ENCODE measurements at places on chromosomes 11 and 22.

DNA sequence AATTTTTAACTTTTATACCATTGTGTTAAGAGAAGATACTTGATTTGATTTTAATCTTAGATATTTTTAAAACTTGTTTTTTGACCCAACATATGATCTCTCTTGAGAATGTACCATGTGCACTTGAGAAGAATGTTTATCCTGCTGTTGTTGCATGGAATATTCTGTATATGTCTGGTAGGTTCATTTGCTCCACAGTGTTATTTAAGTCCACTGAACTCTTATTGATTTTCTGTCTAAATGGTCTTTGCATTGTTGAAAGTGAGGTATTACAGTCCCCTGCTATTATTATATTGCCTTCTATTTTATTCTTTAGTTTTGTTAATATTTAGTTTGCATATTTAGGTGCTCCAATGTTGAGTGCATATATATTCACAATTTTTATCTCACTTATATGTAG is 397.3 kb upstream of the CCDC179 start:
- no peak for DNase-seq

- DNase-seq, result no peak
Measured at GRCh38 chr22:29951791-29952413, 68.9 kb downstream of the MTMR3 start.

DNA sequence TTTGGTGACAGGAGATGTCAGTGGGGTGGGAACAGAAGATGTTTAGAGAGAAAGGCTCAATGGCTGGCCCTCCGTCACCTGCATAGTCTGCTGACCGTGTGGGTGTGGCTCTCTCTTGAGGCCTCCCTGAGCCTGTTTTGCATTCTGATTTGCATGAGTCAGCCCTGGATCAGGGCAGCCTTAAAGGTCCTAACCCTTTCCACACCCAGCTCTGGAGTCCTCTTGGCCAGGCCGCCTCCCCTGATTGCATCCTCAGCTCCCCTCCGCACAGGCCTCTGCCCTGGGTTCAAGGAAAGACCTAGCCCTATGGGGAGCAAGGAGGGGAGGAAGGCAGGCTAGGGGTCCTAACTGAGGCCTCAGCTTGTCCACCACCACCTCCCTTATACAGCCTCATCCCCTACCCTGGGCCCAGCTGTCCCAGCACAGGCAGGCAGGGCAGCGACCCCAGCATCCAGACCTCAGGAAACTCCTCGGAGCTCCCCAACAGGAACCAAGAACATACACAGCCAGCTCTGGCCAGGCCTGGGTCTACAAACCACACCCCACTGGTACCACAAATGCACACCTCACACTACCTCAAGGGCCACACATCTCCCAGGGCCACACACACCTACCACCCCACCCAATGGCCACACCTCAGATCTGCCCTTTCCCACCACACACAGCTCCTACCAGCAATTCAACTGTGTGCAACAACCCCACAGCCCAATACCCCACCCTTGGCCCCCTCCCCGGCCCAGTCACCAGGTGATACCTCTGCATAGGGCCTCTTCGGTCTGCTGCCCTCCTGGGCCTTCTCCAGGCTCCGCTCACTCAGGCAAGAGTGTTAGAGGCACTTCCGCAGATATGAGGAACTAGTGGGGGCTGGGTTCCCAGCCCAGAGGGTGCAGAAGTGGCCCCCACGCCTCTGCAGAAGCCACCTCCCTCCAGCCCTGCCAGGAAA is 13.7 kb downstream of the ARAP1 start:
- DNase-seq, result no peak

DNA sequence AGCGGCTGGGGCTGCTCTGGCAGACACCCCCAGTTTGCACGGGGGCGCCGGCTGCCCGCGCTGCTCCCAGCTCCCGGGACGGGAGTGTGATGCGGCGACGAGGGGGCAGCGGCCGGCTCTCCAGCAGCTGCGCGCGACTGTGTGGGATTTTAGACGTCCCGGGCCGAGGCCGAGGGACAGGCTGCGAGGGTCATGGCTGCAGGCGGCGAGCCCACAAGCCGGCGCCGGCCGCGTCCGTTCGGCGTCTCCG is 159 bp downstream of the FZD4 start:
- no peak for DNase-seq

DNA sequence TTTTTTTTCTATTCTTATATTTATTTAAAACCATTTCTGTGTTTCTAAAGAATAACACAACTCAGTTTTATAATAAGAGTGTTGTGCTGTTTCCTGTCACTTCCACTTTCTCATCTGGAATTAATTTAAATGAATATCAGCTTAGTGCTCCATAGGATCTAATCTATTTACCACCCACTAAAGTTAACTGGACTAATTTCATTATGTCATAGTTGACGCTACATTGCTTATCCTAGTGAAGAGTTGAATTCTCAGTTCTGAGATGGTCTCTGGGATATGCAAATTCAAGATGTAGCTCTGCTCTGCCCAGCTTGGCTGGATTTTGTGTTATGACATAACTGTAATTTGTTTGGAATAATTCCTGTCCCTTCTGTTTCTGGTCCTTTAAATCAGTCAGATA is 380.1 kb downstream of the METTL15 start:
- DNase-seq, result no peak

Data from right forelimb (tissue), 1 donor.